ENCODE measurements at places on chromosomes 3 and 15.

DNA sequence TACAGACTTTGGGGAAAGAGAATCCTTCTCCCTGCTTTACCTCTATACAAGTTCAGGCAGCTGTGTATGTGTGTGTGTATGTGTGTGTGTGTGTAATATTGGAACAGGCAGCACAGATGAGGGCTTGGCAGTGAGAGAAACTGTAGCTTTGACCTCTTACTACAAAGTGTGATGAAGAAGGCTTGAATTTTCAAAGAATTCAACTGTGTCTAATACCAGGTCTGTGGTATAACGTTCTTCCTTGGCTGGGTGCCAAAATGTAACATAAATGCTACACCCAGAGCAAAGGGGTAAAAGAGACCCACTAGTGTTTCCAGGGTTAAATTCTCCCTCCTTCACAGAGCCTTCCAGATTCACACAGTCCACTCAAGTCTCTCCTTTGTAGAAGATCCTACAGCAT lies 51.1 kb downstream of the CHST2 start:
- DNase-seq = no peak

DNA sequence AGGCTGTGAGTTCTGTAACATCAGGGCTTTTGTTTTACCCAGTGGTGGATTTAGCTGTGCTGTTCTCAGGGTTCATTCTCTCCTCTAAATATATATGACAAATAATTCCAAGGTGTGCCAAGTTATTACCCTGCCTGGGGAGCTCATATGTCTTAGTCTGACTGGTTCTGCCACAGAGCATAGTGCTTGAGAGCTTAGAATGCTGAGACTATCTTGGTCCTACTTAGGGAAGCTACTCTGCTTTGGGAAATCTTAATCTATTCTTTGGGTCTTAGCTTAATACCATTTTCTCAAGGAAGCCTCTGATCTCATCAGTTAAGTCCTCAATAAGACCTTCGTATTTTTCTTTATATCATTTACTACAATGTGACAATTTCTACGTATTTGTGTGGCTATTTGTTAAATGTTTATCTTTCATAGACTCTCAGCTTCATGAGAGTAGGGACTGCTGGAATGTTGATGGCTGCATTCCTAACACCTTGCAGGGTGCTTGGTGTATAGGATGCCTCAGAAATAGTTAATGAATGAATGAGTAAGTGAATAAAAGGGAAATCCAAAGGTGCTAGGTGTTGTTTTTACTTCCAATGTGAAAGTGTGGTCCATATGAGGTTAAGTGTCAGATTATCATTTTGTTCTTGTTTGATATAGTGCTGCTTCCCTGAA lies 1.8 kb downstream of the OTOL1 start:
- DNase-seq = no peak

DNA sequence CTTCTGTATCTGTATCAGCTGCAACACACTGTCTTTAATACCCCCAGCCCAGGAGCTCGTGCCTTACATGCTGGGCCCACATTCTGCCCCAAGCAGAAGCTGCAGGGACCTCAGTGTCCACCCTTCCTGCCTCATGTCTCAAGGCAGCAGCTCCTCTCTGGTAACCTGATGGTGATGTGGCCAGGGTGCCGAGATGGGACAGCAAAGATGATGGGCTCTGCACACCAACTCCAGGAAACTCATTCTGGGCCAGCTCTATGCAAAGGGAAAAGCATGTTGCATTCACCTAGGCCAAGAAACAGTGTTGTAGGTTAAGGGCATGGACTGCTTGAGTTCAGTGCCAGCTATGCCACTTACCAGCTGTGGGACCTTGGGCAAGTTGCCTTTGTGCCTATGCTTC lies 79.5 kb upstream of the PRR23C start:
- DNase-seq = no peak

DNA sequence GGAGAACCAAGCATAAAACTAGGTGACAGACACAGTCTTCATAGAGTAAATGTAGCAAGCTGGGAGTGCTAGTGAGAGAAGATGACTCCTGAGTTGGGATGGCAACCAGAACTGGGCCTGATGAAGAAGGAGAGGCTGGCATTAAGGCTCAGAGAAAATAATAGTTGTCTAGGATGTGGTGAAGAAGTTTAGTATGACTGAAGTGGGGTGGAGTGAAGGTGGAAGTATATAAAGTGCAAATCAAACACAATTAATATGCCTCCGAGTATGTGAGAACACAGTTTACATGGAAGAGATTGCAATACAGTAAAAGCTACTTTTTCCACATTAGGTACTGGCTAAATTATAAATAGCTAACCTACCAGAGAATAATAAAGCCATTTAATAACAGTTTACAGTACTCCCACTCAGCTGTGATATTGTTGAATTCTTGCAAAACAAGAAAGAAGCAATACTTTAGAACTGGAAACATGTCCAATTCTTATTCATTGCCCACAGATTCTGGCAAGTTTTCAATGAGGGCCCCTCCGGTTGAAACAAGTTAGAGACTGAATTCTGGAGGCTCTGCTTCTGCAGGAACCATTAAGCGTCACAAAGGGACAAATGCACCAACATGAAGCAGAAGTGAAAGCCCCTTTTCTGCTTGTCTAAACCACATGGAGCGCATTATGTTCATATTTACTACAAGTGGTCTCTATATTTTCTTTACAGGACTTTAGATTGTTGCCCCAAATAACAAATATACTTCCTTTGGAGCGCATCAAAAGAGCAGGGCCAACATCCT lies 243.7 kb downstream of the SLC9A9 start:
- no peak for DNase-seq

All from stimulated activated naive B cell treated with anti-CD40 and anti-IgM and Interleukin-4, amounts not matched to agents 10 μg/mL and 1 μg/mL and 100 μg/mL, for 72 hours (primary cell).